ENCODE measurements at places on chromosomes 7 and 10.

DNA sequence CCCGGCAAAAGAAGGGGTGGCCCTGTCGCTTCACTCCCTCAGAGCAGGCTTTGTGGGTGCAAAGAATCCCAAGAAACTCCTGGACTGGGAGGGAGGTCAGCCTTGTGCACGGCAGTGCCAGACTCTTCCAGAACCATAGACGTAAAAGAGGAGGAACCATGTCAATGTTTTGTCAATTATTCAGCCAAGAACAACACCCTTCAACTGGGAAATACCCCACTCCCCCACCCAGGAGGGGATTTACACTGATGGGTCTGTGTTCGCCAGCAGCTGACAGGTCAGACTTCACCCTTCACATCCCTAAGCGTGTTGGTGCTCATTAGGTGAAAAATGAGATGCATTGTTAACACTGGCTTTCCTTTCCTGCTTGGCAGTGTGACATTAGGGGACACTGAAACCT, 116.8 kb upstream of the BMPER start:
- no peak for DNase-seq

DNA sequence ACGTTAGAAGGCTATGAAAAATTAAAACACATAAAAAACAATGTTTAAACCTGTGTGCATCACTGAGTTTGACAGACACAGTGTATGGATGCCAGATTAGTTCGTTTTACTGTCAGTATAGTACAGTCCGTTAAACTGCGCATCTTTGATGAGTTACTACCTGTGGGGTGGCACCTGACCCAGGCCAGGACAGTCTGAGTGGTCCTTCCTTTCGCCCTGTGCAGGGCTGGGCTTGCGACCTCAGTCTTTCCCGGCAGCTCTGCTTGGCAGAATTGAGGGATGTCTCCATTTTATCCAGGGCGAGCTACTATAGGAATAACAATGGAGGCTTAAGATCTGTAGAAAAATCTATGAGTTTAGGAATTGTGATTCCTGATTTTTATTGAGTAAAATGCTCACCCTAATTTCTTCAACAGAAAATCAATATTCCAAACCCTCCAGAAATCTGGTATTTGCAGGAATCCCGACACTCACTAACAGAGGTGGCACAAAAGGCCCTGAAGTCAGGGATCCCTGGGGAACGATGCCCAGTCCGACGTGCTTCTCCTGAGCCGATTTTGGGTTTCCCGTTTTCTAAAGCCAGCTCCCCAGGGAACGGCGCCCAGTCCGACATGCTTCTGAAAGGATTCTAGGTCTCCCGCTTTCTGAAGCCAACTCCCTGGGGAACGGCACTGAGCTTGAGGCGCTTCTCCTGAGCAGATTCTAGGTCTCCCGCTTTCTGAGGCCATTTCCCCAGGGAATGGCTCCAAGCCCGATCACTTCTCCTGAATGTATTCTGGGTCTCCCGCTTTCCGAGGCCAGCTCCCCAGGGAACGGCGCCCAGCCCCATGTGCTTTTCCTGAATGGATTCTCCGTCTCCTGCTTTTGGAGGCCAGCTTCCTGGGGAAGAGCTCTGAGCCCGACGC, 377.6 kb downstream of the DNAJB6 start:
- DNase-seq = no peak

GRCh38 chr10:50861370-50861769, 24.1 kb downstream of the A1CF start:
- no peak for DNase-seq

DNA sequence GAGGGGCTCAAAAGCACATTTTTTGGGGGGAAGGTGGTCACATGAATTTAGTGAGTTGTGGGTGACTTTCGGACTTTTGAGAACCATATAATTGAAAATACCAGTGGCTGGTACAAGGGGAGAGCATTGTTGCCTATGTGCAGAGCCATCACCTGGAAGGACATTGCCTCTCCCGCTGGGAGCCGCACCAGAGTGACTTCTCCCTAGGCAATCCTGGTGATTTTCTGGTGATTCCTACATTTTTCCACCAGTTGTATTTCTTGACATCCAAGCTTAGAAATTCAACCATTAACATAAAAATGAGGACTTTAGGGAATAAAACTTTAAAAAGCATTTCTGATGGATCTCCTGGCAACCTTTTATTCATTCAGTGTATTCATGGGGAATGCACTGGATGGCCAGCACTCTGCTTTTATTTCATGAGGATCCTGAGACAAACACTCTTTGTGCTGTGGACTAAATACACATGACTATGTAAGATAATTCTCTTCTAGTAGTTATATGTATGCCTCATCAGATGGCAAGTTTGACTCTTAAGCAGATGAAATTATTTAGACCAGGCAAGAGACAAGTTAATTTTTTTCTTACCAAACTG, 41.8 kb upstream of the MKI67 start:
- no peak for DNase-seq

GRCh38 chr10:124388476-124388822, 30.3 kb downstream of the OAT start:
- DNase-seq = no peak

DNA sequence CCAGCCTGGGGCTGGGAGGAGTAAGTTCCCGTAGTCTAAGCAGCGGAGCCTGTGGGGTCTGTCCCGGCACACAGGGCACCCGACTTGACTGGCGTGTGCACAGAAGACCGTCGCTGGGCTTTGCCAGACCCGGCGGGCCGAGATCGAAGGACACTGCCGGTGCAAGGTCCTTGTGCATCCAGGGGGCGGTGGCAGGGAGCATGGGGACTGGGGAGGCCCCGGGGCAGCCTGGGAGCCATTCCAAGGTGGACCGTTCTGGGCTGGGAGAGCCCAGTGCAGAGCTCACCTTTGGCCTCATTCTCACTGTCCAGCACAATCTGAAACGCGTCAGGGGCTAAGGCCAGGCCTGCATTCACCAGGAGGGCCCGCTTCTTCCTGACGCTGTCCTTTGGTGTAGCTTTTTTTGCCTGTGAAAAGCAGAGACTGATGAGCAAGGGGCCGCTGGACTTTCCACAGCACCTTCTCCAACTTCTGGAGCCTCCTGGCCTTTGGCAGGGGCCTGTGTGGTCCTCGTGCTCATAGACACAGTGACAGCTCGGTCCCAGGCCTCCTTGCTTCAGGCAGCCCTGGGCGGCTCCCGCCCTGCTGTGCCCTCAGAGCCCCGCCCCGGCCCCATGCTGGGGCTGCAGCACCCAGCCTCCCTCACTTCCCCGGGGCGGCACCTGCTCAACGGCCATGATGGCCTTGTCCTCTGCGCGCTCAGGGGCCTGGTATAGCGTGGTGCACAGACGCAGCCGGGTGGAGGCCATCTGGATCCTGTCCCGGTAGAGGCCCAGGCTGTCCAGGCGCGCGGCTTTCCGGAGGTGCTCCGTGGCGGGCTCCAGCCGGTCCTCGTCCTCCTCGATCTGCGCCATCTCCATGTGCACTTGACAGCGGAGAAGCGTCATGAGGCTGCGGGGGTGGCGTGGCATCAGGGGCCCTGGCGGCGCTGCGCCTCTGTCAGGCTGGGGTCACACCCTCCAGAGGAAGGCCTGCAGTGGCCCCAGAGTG, 20.3 kb downstream of the CFAP46 start:
- no peak for DNase-seq

GRCh38 chr7:14691597-14692203, 210.9 kb downstream of the DGKB start:
- peak; percentile 52 for DNase-seq

GRCh38 chr7:4739528-4739992, 35.9 kb upstream of the AP5Z1 start:
- DNase-seq = peak; percentile 54

- no peak for DNase-seq
Measured at GRCh38 chr10:73959484-73960243, 38.3 kb upstream of the VCL start.

DNA sequence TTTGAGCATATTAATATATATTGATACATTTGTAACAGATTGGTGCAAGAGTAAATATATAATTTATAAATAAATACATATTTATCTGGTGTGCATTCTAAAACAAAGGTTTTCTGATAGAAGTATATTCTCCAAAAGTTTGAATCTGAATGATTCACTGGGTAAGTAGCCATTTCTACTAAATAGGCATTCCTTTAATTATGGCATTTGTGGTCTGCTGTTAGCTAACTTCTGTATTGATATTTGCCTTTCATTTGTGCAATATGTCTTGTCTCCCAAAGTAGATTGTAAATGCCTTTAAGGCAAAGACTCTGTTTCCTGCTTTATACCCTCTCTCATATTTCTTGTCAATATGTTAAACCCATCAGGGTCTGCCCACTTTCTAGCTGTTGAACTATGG, 11.1 kb upstream of the ARID5B start:
- DNase-seq = no peak

DNA sequence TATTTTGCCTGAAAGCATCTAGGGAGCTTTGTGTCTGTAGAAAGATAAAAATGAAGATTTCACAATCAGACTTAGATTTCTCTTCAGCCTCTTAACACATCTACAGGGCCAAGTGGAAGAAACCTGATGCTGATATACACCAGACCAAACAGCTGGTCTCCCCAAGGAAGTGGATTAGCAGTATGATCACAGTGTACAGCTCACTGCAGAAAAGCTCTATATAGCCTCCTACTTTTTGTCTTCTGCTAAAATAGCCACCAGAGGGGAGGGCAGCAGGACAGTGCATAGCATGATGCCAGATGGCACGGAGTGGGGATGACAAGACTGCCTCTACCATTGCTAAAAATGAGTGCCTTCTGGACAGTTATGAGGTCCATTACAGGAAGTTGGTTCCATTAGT, 16.0 kb downstream of the FAM13C start:
- DNase-seq = no peak

DNA sequence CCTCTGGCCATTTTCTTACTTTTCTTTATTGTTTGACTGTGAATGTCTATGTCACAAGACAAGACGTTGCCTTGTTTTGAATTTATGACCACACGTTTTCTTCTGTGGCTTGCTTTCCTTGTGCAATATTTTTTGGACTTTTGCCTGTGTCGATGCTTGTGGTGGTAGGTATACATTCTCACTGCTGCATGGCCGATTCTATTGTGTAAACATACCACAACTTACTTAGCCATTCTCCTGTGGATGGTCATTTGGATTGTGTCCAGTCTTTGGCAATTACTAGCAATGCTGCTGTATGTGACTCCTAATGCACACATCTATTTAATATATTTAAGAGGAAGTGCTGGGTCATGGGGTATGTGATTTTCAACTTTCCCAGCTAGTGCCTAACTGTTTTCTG, 18.0 kb upstream of the DLG5 start:
- DNase-seq = no peak

DNA sequence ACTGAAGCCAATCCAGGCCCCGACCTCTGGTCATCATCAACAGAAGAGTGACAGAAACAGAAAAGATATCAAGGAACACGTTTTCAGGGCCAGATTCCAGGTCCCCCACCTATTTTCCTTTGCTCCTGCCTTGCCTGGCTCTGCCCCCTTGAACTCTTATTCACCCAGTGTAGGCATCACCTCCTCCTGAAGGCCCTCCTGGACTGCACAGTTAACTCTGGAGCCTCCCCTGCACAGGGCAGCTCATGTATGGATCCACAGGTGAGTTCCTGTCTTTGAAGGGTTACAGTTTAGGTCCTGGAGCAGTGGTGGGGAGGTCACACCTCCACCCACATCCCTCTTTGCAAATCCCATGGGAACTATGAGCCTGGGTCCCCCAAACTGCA, 163.3 kb upstream of the TNRC18 start:
- DNase-seq = no peak

DNA sequence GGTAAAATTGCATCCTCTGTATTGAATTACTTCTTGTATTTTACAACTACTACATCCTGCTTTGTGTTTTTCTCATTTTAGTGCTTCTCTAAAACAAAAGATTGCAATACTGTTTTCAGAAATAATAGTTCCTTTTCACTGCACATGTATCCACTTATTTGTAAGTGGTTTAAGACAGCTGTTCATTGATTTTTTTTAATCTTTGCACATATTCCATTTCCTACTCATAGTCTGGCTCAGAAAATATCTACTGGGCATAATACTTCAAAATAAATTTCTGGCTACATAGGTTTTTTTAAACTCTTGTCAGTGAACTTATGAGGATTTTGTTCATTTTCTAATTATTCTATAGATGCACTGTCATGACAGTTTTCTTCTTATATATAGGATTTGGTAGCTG, 54.8 kb downstream of the SND1 start:
- no peak for DNase-seq

DNA sequence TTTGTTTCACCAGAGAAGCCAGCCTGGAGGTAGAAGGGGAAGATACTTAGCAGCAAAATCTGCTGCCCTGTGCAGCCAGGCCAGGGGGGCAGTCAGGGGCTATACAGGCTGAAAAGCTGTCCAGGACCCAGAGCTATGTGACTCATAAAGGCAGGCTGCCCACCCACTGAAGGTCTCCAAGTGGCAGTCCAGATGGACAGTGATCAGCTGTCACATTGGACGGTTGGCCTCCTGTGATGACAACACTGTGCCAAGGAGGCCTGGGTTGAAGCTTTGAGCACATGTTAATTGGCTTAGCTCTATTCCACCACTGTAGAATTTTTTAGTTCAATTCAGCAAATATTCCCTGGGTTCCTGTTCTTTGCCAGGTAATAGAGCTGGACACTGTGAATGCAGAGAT, 577.3 kb upstream of the GALNT17 start:
- DNase-seq = no peak

- DNase-seq = no peak
Measured at GRCh38 chr7:116363637-116364432, 135.7 kb upstream of the CAV2 start.

GRCh38 chr10:124354411-124355382, 64.0 kb downstream of the OAT start:
- DNase-seq = peak; percentile 61

DNA sequence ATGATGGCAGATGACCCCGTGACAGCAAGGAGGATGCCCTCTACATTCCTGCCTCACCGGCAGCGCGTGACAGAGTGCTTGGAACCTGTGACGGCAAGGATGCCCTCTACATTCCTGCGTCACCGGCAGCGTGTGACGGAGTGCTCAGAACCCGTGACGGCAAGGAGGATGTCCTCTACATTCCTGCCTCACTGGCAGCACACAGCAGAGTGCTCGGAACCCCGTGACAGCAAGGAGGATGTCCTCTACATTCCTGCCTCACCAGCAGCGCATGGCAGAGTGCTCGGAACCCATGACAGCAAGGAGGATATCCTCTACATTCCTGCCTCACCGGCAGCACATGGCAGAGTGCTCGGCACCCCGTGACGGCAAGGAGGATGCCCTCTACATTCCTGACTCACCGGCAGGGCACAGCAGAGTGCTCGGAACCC, 231.0 kb downstream of the DIP2C start:
- no peak for DNase-seq

DNA sequence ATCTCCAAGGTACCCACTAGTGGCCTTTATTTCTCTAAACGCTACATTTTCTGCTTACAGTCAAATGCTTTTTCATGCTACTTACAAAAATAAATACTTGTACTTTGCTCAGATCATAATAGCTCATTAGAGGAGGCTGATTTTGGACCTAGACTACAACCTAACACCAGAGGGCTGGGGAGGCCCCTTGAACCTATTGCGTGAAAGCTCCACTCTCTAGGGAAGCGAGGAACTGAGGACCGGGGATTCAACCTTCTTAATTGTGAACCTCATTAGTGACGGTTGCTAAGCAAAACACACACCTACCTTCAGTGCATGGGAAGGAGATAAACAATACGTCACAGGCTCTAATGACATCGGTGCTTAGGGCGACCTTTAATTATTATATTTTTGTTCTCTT, 92.1 kb downstream of the EBF3 start:
- no peak for DNase-seq

- DNase-seq = peak; percentile 64
Measured at GRCh38 chr7:150481186-150481920, 30.9 kb downstream of the GIMAP8 start.
